HFFc6 (cell line): ENCODE measurements at places on chromosomes 6 and 20. TPM values are rescaled to one million over a fixed set of nuclear protein-coding genes. Genes with fewer than 3 reads are reported as not detected.

CLVS2 gene
- total RNA-seq, result not detected in 3 replicates

BHLHE23 gene
- total RNA-seq, result not detected in 3 replicates

MTCH1 gene
- total RNA-seq, result 248 and 281 TPM in 2 replicates

OLIG3 gene
- not detected in 2 replicates for total RNA-seq

FABP7 gene
- not detected in 3 replicates for total RNA-seq

MMP24 gene
- total RNA-seq, result 0.59 to 1.1 TPM (median 0.71 TPM) in 3 replicates

TLDC2 gene
- 0.17 to 0.60 TPM (median 0.24 TPM) in 3 replicates for total RNA-seq

FOXP4 gene
- total RNA-seq, result 17.9 to 24.7 TPM (median 19.5 TPM) in 3 replicates

ULBP2 gene
- total RNA-seq, result 18.8 to 22.0 TPM (median 19.1 TPM) in 3 replicates

C6orf52 gene
- total RNA-seq, result not detected in 3 replicates

CFAP206 gene
- not detected in 3 replicates for total RNA-seq

SNTA1 gene
- total RNA-seq, result 12.5 to 21.1 TPM (median 14.6 TPM) in 3 replicates

RNF217 gene
- 12.0 and 16.6 TPM in 2 replicates for total RNA-seq

BTNL2 gene
- not detected in 3 replicates for total RNA-seq

NEU1 gene
- total RNA-seq, result 39.3 to 50.1 TPM (median 41.9 TPM) in 3 replicates

PLCB4 gene
- total RNA-seq, result 75.2 to 87.8 TPM (median 87.4 TPM) in 3 replicates

SYNDIG1 gene
- total RNA-seq, result 0.15 to 0.31 TPM in 2 of 3 replicates, not detected in the other

TCF15 gene
- not detected in 3 replicates for total RNA-seq

GGTLC1 gene
- not detected in 2 replicates for total RNA-seq

PRL gene
- total RNA-seq, result not detected in 2 replicates

CRISP1 gene
- not detected in 3 replicates for total RNA-seq

GTF3C6 gene
- total RNA-seq, result 118 to 128 TPM (median 127 TPM) in 3 replicates

FHL5 gene
- not detected in 2 replicates for total RNA-seq

HAO1 gene
- not detected in 3 replicates for total RNA-seq

IDH3B gene
- 67.1 to 87.8 TPM (median 67.8 TPM) in 3 replicates for total RNA-seq

GPR6 gene
- not detected in 3 replicates for total RNA-seq

EYA4 gene
- total RNA-seq, result not detected in 3 replicates

TRIM40 gene
- not detected in 3 replicates for total RNA-seq

GPR63 gene
- 1.3 to 1.9 TPM (median 1.6 TPM) in 3 replicates for total RNA-seq

MAS1L gene
- not detected in 3 replicates for total RNA-seq

TULP1 gene
- not detected in 2 replicates for total RNA-seq

FAM209B gene
- not detected in 2 replicates for total RNA-seq

PSORS1C1 gene
- total RNA-seq, result 4.4 and 5.4 TPM in 2 replicates

LIN28B gene
- not detected in 3 replicates for total RNA-seq

ZBP1 gene
- not detected in 3 replicates for total RNA-seq

WFDC2 gene
- not detected in 3 replicates for total RNA-seq

ADGRF1 gene
- not detected in 3 replicates for total RNA-seq

CRISP2 gene
- total RNA-seq, result not detected in 3 replicates

CCR6 gene
- not detected in 2 replicates for total RNA-seq

MYLK2 gene
- total RNA-seq, result 0.07 to 0.19 TPM in 2 of 3 replicates, not detected in the other

CENPW gene
- 30.7 to 68.3 TPM (median 50.0 TPM) in 3 replicates for total RNA-seq

MUC22 gene
- not detected in 3 replicates for total RNA-seq

TMEM151B gene
- total RNA-seq, result not detected in 3 replicates

CRYBG1 gene
- total RNA-seq, result 8.0 to 10.0 TPM (median 9.9 TPM) in 3 replicates

RNF182 gene
- total RNA-seq, result 0.64 to 6.4 TPM (median 4.5 TPM) in 3 replicates

MAP1LC3A gene
- total RNA-seq, result 23.3 to 38.9 TPM (median 24.2 TPM) in 3 replicates

MYH7B gene
- not detected in 3 replicates for total RNA-seq

NOTCH4 gene
- total RNA-seq, result 0.27 to 0.46 TPM (median 0.29 TPM) in 3 replicates

SLC17A3 gene
- not detected in 3 replicates for total RNA-seq

SLC44A4 gene
- 0.10 TPM in 1 of 3 replicates, not detected in the others for total RNA-seq
